ENCODE measurements at places on chromosomes 4 and X.

- DNase-seq: no peak
Observed at GRCh38 chr4:107937040-107937439, 5.7 kb downstream of the CYP2U1 start.

DNA sequence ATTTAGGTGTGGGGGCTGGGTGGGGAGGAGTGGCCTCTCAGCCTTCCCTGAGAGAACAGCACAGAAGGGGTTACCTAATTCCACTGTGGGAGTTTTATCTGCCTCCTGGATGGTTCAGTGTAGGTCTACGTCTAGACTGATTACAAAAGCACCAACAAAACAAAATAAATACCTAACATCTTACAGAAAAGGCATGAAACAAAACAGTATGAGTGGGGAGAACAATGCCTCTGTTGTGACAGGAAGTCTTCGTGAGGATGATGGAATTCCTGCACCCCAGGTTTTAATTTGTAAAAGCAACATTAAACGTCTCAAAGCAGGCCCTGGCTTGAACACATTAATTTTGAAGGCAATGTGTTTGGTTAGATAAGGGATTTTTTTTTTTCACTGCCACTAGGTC is 112.1 kb upstream of the GPC4 start:
- DNase-seq: no peak

GRCh38 chr4:71765350-71765749 is 18.5 kb downstream of the GC start:
- no peak for DNase-seq

DNA sequence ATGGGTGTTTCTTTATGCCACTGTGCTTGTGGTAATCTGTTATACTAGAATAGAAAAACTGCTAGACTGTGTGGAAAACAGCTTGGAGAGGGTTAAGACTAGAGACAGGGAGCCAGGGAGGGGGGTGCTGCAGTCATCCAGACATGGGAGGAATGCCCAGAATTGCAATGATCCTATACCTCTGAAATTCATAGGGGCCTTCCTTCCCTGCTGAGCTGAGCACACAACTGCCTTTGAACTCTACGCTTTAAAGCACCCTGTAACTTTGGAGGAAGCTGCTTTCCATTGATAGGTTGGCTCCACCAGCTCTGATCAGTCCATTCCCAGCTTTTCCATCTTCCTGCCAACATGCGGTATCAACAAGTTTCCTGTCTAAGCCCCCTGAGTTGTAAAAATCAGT is 155.9 kb upstream of the RASGEF1B start:
- no peak for DNase-seq

GRCh38 chrX:85619962-85620361 is 240.5 kb upstream of the POF1B start:
- DNase-seq: no peak

Data from CD4-positive, alpha-beta T cell treated with Interleukin-2 at 100 ng/mL for 4 hours (primary cell).